ENCODE measurements at places on chromosomes 13 and 19.
A peak's percentile ranks its signal among the peaks of the same experiment; 100 is the strongest.

DNA sequence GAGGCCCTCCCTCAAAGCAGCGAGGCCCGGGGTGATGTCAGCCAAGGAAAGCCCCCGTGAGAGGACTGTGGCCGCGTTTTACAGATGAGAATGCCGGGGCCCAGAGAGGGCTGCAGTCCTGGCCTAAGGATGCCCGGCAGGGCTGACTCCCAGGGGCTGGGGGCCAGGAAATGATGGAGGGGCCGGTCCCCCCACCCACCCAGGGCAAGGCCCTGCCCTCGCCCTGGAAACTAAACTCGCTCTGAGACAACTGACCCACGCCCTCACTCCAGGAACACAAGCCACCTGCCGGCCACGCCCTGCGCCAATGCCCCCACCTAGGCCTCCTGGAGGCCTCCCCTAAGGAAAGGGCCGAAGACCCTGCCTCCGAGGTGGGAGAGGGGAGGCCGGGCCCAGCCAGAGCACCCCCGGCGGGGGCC, 7.2 kb downstream of the ZBTB7A start:
- DNase-seq = no peak

DNA sequence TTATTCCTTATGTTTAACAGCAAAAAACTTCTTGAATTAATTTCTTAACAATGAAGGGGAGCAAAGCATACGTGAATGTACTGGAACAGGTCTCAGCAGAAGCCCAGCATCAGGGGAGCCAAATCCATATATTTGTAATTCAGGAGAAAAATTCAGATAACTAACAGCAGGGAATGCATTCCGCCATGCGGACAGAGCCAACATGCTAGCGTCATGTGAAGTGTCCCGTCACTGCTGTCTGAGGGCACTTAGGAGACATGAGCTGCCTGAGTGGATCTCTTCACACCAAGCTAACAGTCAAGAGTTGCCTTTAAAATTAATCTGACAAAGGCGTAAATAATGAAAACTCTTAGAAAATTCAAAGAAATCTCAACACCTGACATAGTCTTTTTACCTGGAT, 6.4 kb downstream of the AMER2 start:
- DNase-seq = no peak

- DNase-seq = no peak
Observed at GRCh38 chr19:38221919-38222830, 1.8 kb downstream of the DPF1 start.

- no peak for DNase-seq
Observed at GRCh38 chr13:79663435-79663834, 182.5 kb downstream of the NDFIP2 start.

DNA sequence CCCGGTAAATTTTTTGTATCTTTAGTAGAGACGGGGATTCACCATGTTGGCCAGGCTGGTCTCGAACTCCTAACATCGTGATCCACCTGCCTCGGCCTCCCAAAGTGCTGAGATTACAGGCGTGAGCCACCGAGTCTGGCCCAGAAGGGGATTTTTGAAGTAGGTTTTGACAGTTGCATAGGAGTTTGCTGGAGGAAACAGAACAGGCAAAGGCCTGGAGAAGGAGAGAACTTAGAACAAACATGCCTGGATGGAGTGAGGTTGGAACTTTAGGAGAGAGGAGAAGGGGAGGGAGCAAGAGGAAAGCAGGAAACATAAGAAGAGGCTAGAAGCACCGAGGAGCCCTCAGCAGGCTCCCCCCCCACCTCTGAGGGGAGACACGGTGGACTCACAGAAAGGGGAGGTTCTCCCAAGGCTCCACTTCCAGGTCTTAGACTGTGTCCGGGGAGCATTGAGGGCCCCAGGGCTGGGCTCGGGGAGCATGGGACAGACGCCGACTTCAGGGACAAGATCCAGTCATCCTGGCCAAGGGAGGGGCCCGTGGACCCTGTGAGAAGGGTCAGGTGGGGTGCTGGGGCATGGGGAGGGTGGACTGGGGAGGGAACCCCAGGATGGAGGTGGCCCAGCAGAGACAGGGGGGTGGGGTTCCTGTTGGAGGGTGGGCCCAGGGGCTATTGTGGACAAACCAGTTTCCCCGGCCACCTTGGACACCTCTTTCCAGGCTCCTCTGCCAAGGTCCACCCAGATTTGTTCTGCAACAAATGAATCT, 1.8 kb upstream of the FBN3 start:
- no peak for DNase-seq

- no peak for DNase-seq
Observed at GRCh38 chr13:59269476-59269875, 894.3 kb downstream of the DIAPH3 start.

GRCh38 chr13:87094646-87095045, 576.5 kb upstream of the SLITRK5 start:
- DNase-seq = no peak

DNA sequence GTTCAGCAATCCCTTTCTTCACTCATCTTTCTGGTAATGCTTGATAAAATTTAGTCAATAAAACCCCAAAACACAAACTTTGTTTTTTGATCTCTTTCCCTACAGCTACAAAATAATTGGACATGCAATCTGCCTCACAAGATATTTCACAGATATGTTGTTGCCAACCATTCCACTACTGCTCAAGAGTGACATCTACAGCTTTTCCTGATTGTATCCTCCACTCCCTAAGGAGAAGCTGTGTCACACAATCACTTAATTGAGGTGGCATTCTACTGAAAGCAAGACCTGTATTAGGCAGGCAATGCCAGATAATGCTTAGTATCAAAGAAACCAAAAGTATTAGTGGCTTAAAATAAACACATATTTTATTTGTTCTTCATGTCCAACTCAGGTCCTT, 1646.2 kb upstream of the SPRY2 start:
- DNase-seq = no peak

DNA sequence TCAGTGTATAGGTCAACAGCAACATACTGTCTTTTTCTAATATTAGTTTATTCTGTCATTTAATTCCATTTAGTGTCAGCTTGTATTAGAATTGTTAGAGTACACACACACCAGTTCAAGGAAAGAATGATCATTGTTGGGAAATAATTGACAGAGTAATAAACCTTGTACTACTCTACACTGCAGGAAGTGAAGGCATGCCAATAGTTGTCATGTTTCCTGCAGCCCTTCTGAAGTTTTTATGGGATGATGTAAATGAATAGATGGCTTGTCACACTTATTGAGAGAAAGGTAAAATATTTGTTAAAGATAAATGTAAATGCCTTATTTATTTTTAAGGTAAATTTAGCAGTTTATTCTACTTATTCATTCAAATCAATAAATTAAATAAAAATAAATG, 306.9 kb upstream of the KLHL1 start:
- DNase-seq = no peak

DNA sequence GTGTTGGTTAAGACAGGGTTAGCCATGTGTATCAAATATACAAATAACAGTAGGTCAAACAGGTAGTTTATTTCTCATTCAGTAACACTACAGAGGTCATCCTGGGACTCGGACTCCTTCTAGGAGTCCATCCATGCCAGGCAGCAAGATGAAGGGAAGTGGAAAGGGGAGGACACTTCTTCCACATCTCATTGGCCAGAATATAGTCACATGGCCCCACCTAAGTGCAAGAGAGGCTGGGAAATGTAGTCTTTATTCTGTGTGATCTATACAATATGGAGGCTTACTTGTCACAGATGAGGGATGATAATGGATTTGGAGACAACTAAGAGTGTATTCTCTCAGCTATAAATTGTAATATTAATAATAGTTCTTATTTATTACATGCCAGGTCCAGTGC, 31.1 kb downstream of the RDH8 start:
- DNase-seq = no peak

- no peak for DNase-seq
Observed at GRCh38 chr13:29538652-29539040, 56.8 kb downstream of the SLC7A1 start.

DNA sequence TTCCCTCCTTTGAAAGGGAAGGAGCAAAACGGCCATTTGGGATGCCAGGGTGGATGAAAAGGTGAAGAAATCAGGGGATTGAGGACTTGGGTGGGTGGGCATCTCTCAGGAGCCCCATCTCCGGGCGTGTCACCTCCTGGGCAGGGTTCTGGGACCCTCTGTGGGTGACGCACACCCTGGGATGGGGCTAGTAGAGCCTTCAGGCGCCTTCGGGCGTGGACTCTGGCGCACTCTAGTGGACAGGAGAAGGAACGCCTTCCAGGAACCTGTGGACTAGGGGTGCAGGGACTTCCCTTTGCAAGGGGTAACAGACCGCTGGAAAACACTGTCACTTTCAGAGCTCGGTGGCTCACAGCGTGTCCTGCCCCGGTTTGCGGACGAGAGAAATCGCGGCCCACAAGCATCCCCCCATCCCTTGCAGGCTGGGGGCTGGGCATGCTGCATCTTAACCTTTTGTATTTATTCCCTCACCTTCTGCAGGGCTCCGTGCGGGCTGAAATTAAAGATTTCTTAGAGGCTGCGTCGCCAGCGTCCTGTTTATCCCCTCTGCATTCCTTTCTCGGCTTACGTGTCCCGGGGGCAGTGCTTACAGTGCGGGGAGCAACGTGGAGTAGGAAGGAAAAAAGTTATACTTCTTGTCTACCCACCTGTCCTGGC, 15.2 kb upstream of the S1PR4 start:
- peak; percentile 80 for DNase-seq

DNA sequence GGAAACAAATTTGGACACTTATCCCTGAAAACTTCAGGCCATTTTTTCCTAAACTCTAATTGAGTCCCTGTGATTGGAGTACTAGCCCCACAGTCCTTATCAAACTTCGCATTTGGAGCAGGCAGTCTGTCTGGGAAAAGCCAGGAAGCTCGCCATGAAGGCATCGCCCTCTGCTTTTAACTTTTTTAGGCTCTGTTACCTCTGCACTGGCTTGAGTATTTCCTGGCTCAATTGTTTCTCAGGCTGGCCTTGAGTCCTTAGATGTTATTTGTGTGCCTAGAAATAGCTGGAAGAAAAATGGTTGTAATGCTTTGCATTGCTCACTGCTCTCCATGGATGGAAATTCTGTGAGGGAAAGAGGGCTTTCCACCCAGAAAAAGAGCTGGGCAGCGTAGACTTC, 24.2 kb downstream of the ACTN4 start:
- no peak for DNase-seq

- DNase-seq = no peak
Observed at GRCh38 chr19:33814181-33815165, 17.8 kb downstream of the KCTD15 start.

DNA sequence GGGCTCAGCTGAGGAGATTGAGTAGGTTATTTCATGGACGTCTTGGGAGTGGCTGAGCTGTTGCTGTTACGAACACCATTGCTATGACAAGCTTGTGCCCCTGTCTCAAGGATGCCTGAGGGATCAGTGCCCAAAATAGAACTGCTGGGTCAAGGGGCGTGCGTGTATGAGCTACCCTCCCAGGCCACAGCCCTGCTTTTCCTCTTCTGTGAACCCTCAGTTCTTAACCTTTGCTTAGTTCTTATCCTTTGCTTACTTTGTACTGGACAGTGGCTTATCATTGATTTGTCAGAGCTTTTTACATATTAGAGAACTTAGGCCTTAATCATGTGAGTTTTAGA, 9.0 kb downstream of the ARHGAP45 start:
- DNase-seq = no peak

- DNase-seq = peak; percentile 99
Observed at GRCh38 chr19:49766007-49766929, 533 bp upstream of the AP2A1 start.

- peak; percentile 19 for DNase-seq
Observed at GRCh38 chr19:7595466-7596133, at the start of gene CAMSAP3. Gene CAMSAP3, plus strand, starts transcription at chr19:7595863. Its CDS starts 140 bp downstream, at chr19:7596003.

DNA sequence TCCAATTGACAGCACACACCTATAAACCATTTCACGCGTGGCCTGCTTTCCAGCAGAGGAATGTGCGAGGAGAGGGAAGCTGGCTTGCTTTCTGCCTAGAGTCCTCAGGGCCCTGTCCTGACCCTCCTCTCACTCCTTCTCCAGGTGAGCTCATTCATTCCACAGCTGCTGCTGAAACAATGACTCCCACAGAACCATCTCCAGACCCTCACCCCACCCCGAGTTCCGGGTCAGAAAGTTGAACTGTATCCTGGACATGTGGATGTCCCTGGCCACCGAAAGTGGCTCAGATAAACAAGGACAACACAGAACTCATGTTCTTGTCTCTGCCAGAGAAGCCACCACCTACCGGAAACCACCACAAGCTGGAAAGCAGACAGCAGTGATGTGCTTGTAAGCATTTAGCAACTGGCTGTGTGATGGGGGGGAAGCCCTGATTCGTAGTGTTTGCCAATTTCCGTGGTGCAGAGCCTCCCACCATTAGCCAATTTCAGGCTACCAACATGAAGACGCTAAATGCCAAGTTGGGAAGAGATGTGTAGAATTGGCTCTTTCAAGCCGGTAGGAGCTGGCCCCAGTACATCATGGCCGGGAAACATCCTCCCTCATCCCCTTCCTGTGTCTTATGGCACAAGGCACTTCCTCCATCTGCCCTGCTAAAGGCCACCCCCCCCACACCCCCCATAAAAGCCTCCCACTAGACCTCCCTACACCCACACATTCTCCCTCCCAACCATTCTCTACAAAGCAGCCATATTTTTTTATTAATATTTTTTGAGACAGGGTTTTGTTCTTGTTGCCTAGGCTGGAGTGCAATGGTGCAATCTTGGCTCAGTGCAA, 5.0 kb downstream of the SYCE2 start:
- DNase-seq = peak; percentile 42

DNA sequence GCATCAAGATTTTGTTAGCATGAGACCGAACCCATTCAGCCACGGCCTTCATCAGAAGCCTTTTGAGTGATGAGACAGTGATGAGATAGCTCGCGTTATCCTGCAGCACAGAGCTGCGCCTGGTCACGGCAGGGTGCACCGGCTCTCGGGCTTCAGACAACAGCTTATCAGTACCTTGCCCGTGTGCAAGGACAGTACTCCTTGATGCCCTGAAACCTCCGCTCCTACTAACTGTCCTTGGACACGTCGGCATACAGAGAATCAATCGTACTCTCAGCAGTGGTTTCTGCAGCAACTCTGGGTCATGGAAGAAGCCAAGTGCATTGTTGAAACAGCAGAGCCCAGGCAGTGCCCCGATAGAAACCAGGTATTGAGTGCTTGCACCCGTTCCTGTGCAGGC, 40.7 kb downstream of the IRS2 start:
- DNase-seq = no peak
